COLO829 (cell line): ENCODE measurements at places on chromosomes 11 and 22.

- DNase-seq, result no peak
Observed at GRCh38 chr11:48078689-48079088, 98.3 kb downstream of the PTPRJ start.

DNA sequence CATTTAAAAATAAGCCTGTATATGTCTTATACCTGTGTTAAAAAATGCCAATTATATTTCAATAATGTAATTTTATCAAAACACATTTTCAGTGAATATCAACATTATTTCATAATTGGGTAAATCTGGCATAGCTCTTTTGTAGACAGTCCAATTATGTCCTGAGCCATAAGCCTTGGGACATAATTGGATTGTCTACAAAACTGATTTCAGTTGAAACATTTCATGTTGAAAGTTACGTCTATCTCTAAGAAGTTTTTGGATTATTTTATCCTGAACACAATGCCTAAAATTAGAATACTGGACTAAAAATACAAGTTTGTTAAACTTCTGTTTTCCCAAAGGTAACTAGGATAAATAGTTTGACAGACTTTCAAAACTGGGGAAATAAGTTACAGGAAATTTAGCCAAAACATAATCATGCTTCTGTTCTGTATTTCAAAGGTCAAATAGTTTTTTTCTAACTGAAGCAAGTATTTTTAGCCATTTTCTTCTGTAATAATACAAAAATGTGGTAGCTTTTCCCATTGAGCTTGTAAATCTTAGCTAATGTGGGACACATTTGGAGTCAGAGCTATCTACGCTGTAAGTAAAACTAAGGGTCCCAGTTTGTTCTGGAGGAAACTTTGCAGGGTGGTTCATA, 100.7 kb upstream of the BIRC3 start:
- no peak for DNase-seq

DNA sequence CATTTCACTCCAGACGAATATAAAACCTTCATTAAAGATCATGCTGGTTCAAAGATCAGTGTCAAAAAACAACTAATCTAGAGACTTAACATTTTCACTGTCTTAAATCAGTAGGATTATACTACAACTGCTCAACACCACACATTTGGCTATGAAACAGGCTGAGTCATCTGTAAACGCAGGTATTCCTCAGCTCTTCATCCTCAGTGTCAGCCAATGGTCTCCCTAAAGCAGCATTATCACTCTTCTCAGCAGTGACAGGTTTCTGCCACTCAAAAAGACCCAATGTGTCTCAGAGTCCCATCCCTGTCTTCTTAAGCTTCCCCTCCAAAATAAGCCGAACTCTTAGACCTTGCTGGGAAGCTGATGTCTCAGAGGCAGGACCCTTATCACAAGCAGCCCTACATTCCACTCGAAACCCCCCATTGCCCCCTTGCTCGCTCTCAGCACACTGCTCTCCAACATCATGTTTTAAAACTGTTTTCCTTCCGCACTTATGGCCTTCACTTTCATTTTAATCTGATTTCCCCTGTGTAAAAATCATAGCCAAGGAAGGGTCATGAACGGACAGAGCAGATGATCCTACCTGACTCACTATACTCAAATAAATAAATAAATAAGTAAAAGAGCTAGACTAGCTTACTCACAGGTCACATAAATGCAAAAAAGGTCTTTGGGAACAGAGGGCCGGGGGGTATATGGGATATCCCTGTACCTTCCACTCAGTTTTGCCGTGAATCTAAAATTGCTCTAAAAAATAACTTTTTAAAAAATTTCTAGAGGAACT, 23.0 kb downstream of the CDON start:
- no peak for DNase-seq

GRCh38 chr11:63022441-63022840, 6.8 kb upstream of the SLC22A8 start:
- no peak for DNase-seq

GRCh38 chr11:1546536-1547466, 25.3 kb downstream of the DUSP8 start:
- peak; percentile 16 for DNase-seq

- no peak for DNase-seq
Observed at GRCh38 chr11:120208777-120209176, 2.1 kb upstream of the OAF start.

GRCh38 chr11:116261606-116262005, 511.2 kb downstream of the BUD13 start:
- no peak for DNase-seq

GRCh38 chr11:72229336-72229924, 4.9 kb downstream of the INPPL1 start:
- no peak for DNase-seq

GRCh38 chr22:38754751-38755154, 1.0 kb downstream of the SUN2 start:
- DNase-seq, result peak; percentile 27

DNA sequence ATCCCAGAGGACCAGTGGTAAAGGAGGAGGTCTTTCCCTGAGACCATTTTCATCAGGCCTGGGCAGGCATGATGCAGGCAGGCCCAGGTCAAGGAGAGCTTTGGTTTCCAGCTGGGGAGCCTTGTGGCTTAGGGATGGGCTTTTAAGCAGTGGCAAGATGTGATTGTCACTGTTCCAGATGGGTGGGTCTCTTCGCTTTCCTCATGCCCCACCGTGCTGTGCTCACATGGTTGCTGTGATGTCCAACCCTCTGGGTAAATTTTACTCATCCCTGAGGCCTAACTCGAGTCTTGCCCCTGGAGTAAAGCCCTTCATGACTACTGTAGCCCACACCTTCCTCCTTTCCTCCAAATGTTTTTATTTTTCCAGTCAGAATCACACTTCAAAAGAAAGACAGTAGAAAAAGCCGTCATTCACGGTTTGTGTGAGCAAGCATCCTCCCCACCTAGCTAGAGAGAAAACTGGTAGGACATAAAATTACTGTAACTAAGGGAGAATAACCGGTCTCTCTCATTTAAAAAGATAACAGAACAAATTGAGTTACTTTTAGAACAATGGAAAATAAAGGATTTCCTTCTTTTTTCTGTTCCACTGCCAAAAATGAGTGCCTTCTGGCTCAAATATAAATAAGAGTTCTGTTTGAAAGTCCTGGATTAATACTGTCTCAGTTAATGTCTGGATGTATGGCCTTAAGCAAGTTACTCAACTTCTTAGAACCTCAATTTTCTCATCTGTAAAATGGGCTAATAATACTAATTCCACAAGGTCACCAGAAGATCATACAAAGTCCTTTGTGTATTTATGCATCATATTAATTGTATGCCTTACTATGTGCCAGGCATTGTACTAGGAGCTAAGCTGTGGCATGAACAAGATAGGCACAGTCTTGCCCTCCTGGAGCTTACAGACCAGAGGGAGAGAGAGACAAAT, 84.9 kb downstream of the ME3 start:
- no peak for DNase-seq

- DNase-seq, result no peak
Observed at GRCh38 chr22:20459152-20459542, 21.5 kb upstream of the SCARF2 start.

DNA sequence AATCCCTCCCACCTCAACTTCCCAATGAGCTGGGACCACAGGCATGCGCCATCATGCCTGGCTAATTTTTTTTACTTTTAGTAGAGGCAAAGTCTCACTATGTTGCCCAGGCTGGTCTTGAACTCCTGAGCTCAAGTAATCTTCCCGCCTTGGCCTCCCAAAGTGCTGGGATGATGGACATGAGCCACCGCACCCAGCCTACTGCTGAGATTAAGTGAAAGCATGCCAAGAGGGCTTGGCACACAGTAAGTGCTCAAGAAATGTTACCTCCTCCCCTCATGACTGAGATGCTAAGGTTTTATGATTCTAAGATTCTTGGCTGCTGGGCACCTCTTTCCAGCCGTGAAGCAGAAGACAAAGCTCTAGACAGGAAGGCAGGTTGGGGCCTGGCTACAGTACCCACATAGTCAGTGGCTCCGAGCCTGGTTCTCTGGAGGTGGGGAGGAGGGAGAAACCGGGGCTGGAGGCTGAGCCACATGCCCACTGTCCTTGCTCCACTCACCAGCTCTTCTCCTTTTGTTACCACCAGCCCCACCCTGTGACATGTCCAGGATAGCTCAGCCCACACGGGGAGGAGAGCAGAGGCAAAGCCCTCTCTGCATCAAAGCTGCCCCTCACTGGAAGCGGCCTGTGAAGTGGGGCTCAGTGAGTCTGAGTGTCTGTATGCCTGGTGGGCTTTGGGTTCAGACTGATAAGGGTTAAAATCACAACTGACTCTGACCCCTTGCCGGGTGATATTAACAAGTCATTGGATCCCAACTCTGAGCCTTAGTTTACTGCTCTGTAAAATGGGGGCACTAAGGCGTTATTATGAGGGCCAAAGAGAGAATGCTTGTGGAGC, 12.9 kb downstream of the ARHGEF17 start:
- no peak for DNase-seq

DNA sequence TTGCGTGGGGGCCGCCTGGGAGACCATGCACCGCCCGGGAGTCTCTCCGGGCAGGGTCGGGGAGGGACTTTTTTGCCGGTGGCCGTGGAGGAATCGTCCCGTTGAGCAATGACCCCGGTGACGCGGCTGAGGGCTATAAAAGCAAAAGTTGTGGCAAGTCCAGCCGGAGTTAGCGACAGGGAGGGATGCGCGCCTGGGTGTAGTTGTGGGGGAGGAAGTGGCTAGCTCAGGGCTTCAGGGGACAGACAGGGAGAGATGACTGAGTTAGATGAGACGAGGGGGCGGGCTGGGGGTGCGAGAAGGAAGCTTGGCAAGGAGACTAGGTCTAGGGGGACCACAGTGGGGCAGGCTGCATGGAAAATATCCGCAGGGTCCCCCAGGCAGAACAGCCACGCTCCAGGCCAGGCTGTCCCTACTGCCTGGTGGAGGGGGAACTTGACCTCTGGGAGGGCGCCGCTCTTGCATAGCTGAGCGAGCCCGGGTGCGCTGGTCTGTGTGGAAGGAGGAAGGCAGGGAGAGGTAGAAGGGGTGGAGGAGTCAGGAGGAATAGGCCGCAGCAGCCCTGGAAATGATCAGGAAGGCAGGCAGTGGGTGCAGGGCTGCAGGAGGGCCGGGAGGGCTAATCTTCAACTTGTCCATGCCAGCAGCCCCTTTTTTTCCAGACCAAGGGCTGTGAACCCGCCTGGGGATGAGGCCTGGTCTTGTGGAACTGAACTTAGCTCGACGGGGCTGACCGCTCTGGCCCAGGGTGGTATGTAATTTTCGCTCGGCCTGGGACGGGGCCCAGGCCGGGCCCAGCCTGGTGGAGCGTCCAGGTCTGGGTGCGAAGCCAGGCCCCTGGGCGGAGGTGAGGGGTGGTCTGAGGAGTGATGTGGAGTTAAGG, at the start of gene NEAT1:
TSS of gene NEAT1 (plus strand) at position 166 of the 883 bp plus-strand sequence.
- peak; percentile 74 for DNase-seq

GRCh38 chr11:107598225-107599139, 7.5 kb downstream of the ELMOD1 start:
- peak; percentile 14 for DNase-seq

DNA sequence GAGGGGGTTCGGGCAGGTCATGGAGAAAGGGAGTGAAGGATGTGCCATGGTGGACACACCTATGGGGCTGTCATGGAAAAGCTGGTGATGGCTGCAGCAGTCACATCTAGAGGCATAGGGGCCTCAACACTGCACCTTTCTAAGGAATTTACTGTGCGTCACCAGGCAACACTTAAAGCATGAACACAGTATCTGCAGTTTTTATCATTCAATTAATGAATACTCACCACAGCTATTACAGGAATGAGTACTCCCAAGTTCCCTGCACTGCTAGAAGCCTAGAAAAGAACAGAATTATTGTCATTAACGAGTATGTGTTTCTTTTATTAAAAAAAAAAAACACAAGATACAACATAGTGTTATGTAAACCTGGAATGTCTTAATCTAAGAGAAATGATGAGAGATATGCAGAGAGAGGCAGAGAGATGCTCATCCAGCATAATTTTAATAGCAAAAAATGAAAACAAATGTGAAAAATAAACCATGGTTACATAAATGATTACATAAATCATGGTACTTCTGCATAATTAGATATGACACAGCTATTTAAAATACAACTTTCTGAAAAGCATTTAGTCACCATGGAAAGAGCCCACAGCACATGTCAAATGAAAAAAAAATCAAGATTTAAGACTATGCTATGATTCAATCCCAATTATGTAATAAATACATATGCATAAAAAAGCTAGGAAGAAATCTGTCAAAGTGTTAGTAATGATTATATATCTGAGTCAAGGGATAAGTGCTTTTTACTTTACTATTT, 19.2 kb downstream of the SERPIND1 start:
- no peak for DNase-seq

DNA sequence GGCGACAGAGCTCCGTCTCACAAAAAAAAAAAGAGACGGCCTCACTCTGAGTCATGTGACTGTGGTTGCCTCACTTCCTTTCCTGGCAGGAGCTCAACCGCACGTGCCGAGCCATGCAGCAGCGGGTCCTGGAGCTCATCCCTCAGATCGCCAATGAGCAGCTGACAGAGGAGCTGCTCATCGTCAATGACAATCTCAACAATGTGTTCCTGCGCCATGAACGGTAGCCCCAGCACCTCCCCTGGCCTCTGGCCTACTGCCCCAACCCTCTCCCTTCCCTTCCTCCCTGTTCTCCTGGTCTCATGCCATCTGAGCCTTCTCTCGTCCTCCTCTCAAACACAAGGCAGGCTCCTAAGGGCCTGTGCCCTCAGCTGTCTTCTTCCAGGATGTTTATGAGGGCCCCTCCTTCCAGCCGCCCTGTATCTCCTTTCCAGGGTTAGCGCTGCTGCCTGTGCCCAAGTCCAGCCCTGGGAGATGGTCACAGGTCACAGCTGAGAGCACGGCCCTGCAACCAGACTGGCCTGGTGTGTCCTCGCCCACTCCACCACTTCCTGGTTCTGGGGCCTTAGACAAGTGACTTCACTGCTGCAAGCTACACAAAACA, 30.7 kb downstream of the TOM1 start:
- DNase-seq, result no peak

- DNase-seq, result no peak
Observed at GRCh38 chr11:75387736-75388294, 11.5 kb upstream of the RPS3 start.

DNA sequence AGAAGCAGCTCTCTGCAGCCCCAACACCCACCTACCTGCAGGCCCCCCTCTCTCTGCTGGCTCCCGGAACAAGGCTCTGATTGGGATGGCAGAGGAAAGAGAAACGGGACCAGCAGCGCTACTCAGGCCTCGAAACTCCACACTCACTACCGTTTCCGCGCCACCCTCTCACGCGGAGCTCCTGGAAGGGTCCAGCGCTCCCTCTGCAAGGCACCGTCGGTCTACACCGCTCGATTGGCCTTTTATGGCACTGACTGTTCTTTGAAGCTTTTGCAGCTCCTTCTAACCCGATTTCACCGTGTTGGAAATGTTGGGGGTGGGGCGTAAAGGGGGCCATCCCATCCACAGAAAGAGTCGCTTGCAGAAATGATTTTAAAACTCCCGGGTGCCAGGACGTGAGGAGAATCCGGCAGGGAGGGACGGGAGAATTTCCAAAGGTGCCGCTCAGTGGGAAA, 323 bp upstream of the PANX1 start:
- DNase-seq, result no peak

DNA sequence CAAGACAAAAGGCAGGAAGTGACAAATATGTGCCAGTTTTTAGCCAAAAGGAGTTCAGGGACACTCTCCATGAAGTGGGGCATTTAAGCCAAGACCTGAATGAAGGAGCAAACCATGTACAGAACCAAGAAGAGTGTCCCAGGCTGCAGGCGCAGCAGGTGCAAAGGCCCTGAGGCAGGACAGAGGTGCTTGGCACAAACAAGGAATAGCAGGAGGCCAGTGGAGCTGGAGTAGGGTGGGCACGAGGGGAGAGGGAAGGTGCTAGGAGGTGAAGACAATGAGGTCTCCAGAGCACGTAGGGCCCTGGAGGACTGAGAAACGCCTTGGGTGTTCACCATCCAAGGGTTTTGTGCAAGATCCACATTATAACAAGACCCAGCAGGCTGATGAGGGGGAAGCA, 474.1 kb downstream of the MN1 start:
- DNase-seq, result no peak
